ENCODE measurements at places on chromosomes 7 and 10.

DNA sequence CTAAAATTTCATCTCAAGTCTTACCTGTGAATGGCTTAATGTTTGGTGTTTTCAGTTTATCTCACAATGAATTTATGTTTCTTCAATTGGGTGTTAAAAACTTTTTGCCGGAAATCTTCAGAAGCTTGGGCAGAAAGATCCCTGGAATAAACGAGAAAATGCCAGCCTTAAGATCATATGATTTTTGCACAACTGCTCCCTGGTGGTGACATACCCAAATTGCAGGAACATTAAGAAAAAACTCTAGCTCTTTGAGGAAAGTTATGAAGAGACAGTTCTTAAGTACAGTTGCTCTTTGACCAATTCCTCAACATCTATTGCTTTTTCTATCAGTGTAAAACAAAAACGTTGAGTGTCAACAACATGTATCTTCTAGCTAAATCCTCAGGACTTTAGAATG, 48.2 kb upstream of the CREB5 start:
- DNase-seq = no peak

DNA sequence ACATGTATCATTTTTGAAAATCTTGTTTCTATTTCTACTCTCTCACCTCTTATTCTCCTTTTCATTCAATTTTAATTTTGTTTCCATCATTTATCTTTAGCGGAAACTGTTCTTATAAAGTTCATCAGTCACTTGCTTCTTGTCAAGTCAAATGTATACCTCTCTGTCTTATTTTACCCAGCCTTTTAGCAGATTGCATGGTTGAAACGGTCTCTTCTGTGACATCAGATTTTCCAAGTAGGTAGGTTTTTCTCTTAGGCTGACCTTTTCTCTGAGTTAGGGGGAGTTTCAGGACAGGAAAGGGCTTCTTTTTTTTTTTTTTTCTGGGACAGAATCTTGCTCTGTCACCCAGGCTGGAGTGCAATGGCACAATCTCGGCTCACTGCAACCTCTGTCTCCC, 195.5 kb downstream of the CDK14 start:
- no peak for DNase-seq

DNA sequence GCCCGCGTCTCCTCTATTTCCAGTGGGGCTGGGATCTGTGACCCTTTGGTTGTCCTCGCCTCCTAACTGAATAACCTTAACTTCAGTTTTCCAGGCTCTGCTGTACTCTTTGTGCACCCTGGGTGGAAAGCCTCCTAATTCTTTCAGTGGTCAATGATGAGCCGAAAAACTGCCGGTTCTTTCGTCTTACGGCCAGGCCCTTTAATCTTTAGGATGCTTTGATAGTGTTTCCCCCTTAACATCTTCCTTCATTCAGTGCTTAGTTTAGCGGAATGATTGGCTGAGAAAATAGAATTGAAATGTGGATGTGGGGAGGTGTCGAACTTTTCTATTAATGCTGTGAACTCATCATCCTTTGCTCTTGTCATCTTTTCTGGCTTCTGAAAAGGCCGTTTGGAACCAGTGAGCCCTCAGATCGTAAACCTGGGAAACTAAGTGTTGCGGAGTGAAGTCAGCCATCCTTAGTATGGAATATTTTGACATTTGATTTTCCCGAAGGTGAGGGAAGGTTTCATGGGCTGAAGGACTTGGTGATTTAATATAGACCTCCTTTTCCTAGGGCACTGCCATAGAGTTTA, 847 bp downstream of the GARS1 start:
- DNase-seq = peak; percentile 23

DNA sequence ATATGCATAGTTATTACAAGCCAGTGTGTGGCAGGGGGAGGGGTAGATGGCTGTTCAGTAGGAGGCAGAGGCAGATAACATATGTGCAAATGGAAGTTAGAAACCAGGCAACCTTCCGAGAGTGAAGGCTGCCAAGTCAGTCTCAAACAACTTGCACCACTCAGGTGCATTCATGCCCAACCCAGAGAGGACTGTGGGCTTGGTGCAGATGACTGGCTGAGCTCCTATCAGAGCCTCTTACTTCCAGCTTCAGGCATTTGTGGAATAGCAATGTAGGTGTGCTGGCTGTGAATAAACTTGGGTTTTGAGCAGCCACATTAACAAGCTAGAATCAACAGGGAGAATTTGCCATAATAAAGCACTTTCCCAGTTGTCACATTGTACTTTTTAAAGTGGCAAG, 789.8 kb downstream of the PHTF2 start:
- peak; percentile 46 for DNase-seq

DNA sequence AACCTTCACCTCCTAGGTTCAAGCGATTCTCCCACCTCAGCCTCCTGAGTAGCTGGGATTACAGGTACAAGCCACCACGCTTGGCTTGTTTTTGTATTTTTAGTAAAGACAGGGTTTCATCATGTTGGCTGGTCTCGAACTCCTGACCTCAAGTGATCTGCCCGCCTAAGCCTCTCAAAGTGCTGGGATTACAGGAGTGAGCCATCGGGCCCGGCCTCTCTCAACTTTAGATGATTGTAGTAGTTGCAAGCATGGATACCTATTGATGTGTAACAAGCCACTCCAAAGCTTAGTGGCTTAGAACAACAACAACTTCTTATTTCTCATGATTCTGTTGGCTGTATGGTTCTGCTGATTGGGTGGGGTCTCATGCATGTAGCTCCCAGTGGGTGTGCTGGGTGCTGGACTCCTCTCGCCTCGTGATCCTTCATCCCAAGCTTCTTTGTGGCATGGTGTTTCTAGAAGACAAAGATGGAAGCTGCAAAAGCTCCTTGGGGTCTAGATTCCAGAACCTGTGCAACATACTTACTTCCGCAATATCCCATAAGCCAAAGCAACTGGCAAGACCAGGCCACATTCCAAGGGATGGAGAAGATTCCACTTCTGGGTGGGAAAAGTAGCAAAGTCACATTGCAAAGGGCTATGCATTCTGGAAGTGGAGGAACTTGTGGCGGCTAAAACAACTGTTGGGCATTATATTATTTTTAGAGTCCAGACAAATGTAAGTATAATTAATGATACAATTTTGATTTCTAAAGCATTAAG, 37.9 kb downstream of the SKIDA1 start:
- no peak for DNase-seq

- no peak for DNase-seq
These were observed 55.3 kb downstream of the CSGALNACT2 start for GRCh38 chr10:43193496-43194080.

DNA sequence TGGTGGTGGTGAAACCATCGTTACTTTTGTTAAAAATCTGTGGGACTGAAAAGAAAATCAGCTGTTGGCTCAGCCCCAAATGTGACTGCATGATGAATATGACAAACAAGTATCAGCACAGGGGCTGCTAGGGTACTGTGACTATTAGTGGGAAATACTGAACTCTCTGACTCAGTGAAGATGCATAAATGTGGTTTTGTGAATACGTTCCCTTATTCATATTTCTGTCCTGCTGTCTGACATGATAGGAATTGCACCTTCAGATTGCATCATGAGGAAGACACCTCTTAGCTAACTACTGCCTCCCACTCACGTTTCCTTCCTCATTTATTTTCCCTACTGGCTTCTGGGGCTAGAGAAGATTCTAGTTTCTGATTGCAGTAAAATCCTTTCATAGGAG, 1.4 kb downstream of the CLEC5A start:
- no peak for DNase-seq

- no peak for DNase-seq
These were observed 8.1 kb upstream of the PRKG1 start for GRCh38 chr10:51066231-51066630.

DNA sequence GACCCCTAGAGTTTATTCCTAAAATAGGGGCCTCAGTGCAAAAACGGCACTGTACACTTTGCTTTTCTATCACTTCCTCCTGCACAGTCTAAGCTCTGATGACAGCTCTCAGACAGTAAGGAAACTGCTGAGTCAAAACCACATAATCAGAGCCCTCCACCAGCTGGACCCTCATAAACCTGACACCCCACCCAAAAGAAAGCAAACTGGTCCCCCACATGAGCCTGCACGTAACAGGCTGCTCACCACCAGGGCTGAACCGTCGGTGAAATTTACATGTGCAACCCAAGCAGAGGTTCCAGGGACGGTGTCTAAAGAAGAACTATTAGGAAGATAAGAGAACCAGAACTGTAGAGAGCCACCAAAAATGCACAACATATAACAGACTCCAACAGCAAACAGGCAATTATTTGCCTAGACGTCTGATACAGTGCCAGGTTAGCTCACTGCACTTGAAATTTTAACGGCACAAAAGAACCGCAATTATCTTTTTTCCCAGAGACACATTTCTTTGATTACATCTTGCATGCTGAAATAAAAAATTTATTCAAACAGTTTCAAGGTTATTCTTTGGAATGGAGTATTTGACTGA, 19.6 kb downstream of the SGMS1 start:
- peak; percentile 81 for DNase-seq

- DNase-seq = no peak
These were observed 131.5 kb downstream of the SORBS1 start for GRCh38 chr10:95429639-95430038.

GRCh38 chr10:113282564-113282963, 270.3 kb upstream of the HABP2 start:
- no peak for DNase-seq

DNA sequence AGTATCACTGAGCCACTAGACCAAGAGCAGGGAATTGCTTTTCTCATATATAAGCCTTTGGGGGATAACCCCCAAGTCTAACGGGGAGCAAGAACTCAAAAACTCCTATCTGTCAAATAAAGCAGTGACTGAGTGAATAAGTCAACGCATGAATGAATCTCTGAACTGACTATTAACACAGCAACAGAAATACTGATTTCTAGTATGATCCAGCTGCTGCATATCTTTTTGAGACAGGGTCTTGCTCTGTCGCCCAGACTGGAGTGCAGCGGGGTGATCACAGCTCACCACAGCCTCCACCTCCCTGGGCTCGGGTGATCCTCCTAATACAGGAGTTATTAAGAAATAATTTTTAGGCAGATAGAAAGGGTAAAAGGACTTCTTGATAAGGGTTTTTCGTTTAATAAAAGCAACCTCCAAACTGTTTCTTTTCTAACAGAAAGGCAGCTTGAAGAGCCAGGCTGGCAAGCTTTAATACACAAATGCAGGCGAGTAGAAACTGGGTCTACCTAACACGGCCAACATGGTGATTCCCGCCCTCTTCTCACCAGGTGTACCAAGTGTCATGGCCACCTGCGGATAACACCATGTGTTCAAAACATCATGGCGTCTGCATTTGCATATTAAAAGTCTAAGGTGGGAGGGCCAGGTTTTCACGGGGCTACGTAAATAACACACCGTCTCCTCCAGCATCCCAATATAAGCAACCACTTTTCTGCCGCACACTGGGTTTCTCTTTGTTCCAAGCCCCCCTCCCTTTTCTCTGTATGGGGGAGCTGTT, 631.9 kb downstream of the PARD3 start:
- no peak for DNase-seq

GRCh38 chr7:111172564-111173257, 81.8 kb downstream of the LRRN3 start:
- DNase-seq = no peak

All from NCI-H1105 treated with DMSO at 0.1 percent for 48 hours (cell line).